ENCODE measurements at places on chromosomes 16 and 17.
A peak's percentile ranks its signal among the peaks of the same experiment; 100 is the strongest.

- DNase-seq = no peak
Observed at GRCh38 chr16:2174396-2175131, 19.0 kb downstream of the TRAF7 start.

DNA sequence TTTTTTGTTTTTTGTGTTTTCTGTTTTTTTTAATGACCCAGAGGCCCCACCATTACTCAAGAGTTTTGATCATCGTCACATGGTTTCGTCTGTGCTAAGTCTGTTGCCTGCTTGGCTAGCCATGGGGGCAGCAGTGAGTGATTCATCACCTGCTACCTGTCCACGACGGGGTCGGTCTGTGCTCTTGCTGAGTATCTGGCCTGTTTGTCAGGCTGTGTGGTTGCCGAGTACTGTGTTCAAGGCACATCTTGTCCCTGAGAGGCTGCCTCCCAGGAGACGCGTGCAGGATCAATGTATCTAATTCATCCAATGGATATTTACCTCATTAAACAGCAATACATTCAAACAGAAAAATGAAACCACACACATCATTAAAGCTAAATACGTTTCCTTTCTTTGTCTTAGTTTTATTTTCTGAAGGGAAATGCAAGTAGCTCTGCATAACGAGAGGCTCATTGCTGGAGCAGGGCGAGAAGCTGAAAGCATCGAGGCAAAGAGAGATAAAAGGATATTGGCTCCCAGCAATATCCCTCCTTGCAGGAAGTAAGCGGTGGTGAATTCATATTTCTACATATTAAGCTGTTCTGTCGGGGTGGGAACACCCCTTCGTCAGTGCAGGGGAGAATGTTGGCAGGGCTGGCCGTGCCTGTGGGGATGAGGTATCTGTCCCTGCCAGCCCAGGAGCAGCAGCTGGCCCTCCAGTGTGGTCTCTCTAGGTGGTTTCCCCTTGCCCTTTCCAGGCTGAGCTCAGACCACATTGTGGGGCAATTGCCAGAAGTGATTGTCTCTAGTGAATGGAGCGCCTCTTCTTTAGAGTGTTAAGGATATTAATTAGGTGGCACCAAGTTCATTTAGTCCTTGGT is 166.2 kb upstream of the ASIC2 start:
- DNase-seq = peak; percentile 56

DNA sequence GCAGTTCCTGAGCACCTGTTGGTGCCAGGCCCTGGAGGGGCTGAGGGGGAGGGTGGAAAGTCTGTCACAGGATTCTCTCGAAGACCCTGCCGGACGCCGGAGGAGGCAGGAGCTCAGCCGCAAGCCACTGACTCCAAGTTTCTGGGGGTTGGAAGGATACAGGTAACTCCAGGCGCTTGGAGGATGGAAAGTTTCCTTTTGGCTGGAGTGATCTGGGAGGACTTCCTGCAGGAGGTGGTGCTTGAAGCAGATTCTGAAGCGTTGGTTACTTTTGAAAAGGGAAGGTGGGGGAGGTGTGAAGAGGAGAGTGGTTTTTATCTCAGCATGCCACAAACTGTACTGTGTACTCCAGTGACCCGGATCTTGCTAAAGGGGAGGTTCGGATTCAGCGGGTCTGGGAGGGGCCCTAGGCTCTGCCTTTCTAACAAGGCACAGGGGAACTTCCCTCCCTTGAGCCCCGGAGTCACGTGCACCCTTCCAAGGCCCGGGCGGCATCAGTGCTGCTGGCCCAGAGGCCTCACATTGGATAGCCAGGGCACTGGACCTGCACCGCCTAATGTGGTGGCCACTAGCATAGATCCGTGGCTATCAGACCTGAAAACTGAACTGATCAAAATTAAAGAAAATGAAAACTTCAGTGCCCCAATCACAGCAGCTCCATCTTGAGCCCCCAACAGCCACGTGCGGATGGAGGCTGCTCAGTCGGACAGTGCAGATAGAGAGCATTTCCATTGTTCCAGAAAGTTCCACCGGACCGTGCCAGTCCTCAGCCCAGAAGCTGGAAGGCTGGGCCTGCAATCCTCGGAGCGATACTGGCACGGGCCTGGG is 42.2 kb upstream of the GSE1 start:
- peak; percentile 57 for DNase-seq

DNA sequence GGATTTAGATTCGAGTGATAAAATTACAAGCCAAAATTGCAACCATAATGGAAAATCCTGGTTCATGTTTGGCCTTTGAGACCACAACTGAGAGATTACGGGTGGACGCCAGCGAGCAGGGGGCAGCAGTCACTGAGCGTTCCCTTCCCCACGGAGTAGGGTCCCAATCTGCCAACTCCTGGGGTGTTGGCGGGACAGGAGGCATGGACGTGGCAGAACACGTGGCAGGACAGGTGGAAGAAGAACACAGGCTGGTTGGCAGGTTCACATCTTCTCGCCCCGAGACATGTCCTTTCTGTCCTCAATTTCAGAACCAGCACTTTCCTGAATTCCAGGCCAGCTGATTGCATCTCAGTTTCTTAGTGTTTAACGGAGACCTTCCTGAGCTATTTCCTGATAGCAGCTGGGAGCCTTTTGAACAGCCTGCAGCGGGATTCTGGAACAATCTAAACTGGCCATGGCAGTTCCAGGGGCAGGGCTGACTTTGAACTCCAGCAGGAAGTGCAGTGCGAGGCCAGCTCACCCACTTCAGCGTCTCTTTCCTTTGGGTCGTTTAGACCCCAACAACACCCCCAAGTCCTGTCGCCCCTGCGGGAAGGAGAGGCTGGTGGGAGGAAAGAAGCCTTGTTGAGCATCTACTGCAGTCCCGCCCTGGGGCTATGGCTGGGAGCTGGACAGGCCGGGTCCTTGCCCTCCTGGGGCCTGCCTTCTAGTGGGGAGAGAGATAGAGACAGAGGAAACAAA is 159.1 kb upstream of the FOXF1 start:
- DNase-seq = no peak

GRCh38 chr16:85531516-85531915 is 81.6 kb upstream of the GSE1 start:
- DNase-seq = no peak

Data from MM.1S (cell line).